ENCODE measurements at places on chromosomes 2 and 18. TPM values are rescaled to one million over a fixed set of nuclear protein-coding genes. Genes with fewer than 3 reads are reported as not detected.

ACTG2 gene
- total RNA-seq: 0.61 TPM

GRCh38 chr2:12543076-12543977 lies 173.4 kb upstream of the TRIB2 start:
- no peak for DNase-seq

GRCh38 chr2:188449971-188450370 lies 158.3 kb downstream of the GULP1 start:
- no peak for DNase-seq

- no peak for DNase-seq
Measured at GRCh38 chr2:151098841-151099240, 162.8 kb downstream of the RBM43 start.
